NCI-H460 (cell line): ENCODE measurements at places on chromosomes 1 and 21. TPM values are rescaled to one million over a fixed set of nuclear protein-coding genes. Genes with fewer than 3 reads are reported as not detected.

CD164L2 gene
- not detected in 2 replicates for total RNA-seq

SPRR1B gene
- total RNA-seq = not detected in 2 replicates

RNU1-2 gene
- total RNA-seq = under 0.01 TPM in 2 replicates

TMPRSS3 gene
- 0.05 and 0.17 TPM in 2 replicates for total RNA-seq

NOTCH2 gene
- total RNA-seq = 24.4 and 25.0 TPM in 2 replicates

POLR3GL gene
- total RNA-seq = 28.7 and 36.2 TPM in 2 replicates

SAMSN1 gene
- total RNA-seq = not detected in 2 replicates

CDC7 gene
- 16.7 and 18.2 TPM in 2 replicates for total RNA-seq

TEX35 gene
- total RNA-seq = not detected in 2 replicates

MMEL1 gene
- 0.25 TPM in 1 of 2 replicates, not detected in the other for total RNA-seq

FCRL5 gene
- total RNA-seq = not detected in 2 replicates

NTMT2 gene
- 0.15 TPM in 1 of 2 replicates, not detected in the other for total RNA-seq

RAB3B gene
- total RNA-seq = 88.3 and 96.5 TPM in 2 replicates

DNA sequence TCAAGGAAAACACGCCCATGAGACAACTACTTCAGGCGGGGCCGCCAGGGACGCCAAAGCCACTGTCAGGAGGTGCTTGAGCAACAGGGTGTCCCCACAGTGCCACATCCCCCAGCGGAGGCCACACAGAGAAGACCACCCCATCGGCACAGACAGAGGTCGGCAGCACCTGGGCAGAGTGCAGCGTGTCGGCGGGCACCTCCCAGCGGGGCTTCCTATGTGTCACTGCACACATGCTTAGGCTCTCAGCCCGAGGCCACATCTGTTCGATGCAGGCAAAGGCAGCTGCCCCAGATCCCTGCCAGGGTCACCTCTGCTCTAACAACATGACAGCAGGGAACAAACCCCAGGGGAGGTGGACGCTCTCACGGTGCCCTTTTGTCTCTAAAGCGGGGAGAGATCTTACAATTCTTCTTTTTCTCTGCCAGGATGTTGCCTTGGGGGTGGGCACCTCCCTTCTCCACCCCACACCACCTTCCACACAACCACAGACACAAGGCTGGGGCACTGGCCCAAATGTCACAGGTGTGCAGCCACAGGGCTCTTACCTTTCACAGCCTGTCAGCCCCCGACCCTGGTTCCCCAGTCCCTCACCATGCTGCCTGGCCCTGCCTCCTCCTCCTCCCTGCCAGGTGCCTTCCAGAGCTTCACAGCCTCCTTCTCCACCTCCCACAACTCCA, 4.2 kb downstream of the KRTAP10-8 start:
- no peak for DNase-seq

DNA sequence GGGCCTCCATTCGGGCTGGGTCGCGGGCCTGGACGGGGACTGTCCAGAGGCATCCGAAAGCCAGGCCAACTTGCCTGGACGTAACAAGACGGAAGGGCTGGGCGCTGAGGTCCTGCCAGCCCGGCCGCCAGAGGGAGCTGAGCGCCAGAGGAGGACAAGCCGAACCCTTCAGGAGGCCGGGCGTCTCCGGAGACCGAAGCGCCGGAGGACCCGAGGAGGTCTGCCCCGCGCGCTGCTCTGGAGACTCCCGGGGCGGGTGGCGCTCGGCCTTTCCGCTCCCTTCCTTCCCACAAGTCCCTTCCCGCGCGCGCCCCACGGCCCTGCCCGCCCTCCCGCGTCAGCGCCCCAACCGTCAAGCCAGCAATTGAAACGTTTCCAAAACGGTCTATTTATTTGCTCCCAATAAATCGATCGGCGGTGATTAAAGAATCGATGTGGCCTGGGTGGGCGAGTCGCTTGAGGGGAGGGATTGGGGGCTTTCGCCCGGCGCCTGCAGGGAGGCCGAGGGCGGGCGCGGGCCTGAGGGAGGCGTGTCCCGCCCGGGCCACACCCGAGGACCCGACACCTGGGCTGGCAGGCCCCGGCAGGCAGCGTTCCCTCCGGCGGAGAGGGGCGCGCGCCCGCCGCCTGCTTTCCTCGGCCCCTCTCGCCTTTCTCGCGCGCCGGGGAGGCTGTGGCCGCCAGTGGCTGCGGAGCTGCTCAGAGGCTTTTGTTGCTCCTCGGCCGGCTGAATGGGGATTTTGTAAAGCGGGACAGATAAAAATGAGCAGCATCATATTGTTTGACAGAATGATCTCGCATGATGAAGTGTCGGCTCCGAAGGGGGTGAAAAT, 5.2 kb upstream of the FOXD3 start:
- peak; percentile 71 for DNase-seq

DNA sequence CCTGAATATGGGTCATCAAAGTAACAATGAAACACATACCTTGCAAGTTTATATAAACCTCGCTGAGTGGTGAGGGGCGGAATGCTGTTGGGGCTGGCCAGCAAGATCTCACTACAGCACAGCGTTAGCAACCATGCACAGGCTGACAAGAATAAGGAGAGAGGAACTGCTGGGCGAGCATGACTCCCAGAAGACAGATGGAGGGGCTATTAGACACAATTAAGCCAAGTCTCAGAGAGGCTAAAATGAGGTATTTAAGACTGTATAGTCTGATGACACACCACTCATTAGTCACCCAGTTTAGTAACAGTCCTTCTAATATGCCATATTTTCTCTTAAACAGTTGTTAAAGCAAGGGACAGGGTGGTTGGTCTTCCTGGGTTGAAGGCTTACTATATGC, 340.2 kb upstream of the NR5A2 start:
- no peak for DNase-seq

GRCh38 chr1:119784191-119784781, 15.6 kb upstream of the HMGCS2 start:
- DNase-seq = no peak

DNA sequence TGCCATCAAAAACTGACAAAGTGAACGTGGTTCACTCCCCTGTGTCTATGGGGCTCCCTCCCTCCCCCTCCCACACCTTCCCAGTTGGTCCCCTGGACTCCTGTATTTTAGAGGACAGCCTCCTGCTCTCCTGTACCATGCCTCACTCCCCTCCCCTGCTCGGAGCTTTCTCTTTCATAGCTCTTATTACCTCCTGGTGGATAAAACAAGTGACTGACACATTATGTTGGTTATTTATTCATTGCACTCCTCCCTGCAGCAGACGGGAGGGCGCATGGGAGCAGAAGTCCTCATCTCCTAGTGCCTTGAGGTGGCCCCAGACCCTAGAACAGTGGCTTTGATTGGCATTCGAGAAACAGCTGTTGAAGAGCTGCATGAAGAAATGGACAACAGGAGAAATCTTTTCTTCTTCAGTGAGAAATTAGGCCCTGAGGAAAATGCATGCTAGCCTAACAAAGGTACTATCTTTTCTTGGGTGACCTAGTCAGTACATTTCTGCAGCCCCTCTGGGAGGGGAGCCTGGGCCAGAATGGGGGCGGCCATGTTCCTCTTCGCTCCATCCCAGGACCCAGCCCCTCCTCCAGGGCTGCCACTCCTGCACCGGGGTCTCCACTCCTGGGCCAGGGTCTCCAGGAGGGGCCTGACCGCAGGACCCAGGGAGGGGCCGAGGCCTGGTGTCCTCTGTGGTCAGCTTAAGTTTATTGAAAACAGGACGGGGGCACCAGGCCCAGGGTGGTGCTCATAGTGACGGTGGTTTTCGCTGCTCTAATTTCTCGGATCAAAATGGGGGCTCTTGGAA, 1.2 kb upstream of the TFF1 start:
- no peak for DNase-seq

DNA sequence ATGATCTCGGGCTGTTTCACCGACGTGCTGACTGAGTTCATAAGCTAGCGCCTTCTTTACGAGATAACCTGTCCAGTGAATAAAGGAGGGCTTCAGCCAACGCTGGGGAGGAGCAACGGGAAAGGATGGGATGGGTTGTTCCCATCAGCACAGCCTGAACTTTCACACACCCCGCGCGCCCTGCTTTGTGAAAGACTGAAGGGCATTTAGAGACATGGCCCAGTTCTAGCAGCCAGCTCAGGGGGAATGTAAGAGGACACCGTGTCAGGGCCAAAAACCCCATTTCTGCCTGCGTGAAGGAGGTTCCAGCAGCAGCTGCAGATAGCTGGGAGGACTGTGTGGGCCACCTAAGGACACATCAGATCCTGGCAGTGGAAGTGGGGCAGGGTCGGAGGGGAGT, 255.1 kb upstream of the RAB4A start:
- no peak for DNase-seq

DNA sequence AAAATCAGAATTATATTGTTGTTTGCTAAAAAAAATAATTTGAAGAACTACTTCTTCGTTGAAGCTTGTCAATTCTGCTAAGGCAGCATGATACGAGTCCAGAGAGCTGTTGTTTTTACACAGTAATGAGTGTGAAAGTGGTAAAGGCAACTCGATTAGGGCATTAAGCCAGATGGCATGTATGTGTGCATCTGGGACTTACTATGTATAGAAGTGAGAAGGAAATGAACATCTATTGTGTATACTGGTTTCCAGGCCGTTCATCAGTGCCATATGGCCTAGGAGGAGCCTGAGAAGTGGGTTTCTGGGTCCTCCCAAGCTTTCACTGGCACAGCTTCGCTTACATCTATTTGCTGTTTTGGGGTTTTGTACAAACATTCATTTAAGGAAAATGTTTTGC, 5.7 kb downstream of the CTPS1 start:
- no peak for DNase-seq

GRCh38 chr1:193143285-193143684, 21.5 kb downstream of the CDC73 start:
- DNase-seq = peak; percentile 27

- DNase-seq = no peak
Measured at GRCh38 chr1:154466921-154467417, 35.0 kb upstream of the TDRD10 start.

- DNase-seq = no peak
Measured at GRCh38 chr1:81021134-81021533, 779.6 kb upstream of the ADGRL2 start.

DNA sequence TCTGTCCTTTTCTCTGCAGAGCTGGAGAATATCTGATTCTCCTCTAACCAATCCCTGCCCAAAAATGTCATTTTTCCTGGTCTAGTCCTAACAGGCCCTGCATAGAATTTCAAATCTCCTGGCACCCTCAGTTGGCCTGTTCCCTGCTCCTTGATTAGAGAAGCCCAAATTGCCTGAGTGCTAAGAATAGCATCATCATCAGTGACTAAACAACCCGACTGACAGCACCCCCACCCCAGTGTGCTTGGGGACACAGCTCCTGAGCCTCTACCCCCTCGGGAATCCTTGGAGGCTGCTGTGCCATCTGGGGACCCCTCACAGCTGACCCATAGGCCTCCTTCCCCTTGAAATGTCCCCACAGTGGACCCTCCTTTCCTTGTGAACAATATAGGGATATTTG, 94.4 kb downstream of the DDX20 start:
- no peak for DNase-seq

GRCh38 chr1:15540186-15540585, 13.5 kb downstream of the DNAJC16 start:
- DNase-seq = no peak

GRCh38 chr1:34365295-34365694, 188.6 kb downstream of the C1orf94 start:
- no peak for DNase-seq

- no peak for DNase-seq
Measured at GRCh38 chr1:174746024-174746808, 253.5 kb upstream of the CACYBP start.

GRCh38 chr1:186404454-186405051, 28.9 kb downstream of the ODR4 start:
- DNase-seq = peak; percentile 56

DNA sequence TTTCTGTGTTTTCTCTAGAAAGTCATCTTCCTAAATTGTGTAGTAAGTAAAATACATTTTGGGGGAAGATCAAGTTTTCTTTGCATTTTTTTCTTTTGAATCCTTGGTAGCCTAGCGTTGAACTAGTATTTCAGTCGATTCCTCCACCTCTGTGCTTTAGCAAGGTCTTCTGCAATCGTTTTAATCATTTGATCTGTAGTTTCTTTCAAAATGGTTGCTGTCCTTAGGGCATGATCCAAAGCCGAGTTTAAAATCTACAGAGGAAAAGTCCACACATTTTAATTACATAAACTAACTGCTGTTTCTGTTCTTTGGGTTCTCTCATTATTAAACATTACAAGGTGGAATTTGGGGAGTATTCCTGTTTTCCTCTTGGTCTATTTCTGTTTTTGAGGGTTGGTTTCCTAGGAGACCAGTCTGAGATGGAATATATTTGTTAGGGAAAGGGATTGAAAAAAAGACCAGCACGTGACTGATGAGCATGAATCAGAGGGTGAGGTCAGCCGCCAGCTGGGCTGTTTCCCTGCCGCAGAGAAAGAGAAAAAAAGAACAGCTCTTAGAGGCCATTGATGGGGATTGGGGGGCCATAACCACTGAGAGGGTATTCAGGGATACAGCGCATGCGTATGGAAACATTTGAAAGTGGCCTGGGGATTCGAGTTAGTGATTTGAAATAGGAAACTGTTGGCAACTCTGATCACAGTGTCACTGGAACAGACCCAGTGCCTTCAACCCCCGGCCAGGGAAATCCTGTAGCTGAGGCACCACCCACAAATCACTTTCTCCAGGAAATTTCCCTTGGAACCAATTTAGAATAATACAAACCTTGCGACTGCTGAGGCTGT, 40.6 kb downstream of the AKNAD1 start:
- DNase-seq = no peak

DNA sequence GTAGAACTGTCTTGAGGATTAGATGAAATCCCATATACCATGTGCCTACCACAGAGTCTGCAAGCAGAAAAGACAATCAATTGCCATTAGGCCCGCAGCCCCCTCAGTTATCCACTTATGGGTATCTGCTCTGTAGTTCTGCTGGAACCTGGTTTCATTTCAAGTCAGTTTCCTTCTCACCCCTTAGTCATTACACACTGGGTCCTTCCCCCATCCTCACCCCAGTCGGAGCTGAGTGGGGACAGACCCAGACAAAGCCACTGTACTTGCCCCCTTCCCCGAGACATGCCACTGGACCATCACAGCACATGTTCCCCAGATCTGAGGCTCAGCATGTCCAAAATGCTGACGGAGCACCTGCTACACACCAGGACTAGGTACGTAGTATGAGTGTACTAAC, 21.2 kb downstream of the PGLYRP3 start:
- DNase-seq = no peak

DNA sequence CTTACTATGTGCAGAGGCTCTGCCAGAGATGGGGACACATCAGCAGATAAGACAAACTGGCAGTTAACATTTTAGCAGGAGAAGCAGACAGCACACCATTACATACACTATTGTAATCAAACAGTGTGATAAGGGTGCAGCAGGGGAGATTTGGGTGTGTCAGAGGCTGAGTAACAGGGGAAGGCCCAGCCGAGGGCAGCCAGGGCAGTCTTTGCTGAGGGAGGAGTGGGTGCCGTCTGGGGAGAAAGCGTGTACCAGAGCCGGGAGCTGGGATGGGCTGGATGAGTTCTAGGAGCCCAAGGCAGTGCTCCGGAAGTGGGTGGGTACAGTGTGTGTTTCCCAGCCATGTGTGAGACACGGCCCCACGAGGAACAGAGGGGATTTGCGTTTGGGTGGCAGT, 31.2 kb downstream of the KCNA10 start:
- no peak for DNase-seq

GRCh38 chr1:88847643-88848042, 43.7 kb downstream of the GTF2B start:
- DNase-seq = no peak

DNA sequence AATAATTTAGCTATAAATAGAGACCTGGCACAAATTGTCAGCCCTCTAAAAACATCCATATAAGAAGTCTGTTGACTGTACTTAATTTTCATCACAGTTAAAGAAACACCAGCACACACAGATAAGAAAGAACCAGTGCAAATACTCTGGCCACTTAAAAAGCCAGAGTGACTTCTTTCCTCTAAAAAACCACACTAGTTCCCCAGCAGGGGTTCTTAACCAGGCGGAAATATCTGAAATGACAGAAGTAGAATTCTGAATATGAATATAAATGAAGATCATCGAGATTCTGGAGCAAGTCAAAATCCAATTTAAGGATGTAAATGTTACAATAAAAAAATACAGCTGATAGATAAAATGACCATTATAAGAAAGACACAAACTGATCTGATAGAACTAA, 870.6 kb upstream of the ADGRL4 start:
- no peak for DNase-seq
